ENCODE measurements at places on chromosomes 6 and 20. TPM values are rescaled to one million over a fixed set of nuclear protein-coding genes. Genes with fewer than 3 reads are reported as not detected.

Gene RAET1L
- not detected for total RNA-seq

Gene TAGAP
- 2.1 TPM for total RNA-seq

Gene TNFRSF21
- total RNA-seq, result 23.7 TPM

Gene EIF2S2
- total RNA-seq, result 48.6 TPM

Gene SMOC2
- total RNA-seq, result 130 TPM

Gene SPAG4
- total RNA-seq, result 2.6 TPM

Gene FNDC11
- total RNA-seq, result 0.50 TPM

Gene EYA4
- total RNA-seq, result 2.1 TPM

Gene SYNDIG1
- total RNA-seq, result not detected

Gene IL17A
- not detected for total RNA-seq

DNA sequence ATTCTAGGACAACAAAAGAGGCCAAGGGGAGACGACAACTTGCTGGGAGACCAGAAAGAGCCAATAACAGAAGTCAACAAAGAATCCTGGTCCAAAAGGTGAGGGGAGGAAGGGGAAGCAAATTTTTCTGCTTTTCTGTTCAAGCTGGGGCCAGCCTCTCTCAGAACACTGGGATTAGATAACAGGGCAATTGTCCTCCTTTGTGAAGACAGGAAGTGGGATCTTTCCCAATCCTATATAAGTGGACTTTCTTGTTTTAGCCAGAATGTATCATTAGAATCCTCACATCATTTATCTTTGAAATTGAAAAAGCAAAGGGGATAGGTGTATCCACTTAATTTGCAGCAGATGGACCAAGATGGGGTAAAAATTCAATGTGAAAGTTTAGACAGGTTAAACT lies 101.2 kb upstream of the COL21A1 start:
- no peak for DNase-seq
- no peak overlapping the region for H3K4me3 ChIP-seq
- no peaks in the 10 kb centered on the region for H3K4me1 ChIP-seq
- no peaks in the 10 kb centered on the region for H3K36me3 ChIP-seq
- no peak overlapping the region for H3K27ac ChIP-seq
- H3K27me3 ChIP-seq, result no peaks in the 10 kb centered on the region

DNA sequence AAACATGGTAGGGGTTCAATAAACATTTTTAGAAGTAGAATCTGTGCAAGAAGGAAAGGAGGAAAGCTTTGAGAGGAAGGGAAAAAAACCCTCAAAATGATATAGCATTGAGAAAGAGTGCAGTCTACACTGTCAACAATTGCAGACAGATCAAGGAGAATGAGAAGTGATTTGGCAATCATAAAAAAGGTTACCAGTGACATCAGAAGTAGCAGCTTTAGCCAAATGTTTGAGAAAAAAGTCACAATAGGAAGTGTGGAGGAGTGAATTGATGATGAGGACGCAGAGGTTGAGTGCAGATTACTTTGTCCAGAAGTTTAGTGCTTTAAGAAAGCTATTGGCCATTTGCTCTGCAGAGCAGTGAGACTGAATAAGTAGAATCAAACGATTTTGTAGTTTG lies 155.0 kb downstream of the GJA1 start:
- H3K36me3 ChIP-seq, result no peaks in the 10 kb centered on the region
- H3K4me1 ChIP-seq, result no peaks in the 10 kb centered on the region
- H3K4me3 ChIP-seq, result no peak overlapping the region
- no peaks in the 10 kb centered on the region for H3K27me3 ChIP-seq

DNA sequence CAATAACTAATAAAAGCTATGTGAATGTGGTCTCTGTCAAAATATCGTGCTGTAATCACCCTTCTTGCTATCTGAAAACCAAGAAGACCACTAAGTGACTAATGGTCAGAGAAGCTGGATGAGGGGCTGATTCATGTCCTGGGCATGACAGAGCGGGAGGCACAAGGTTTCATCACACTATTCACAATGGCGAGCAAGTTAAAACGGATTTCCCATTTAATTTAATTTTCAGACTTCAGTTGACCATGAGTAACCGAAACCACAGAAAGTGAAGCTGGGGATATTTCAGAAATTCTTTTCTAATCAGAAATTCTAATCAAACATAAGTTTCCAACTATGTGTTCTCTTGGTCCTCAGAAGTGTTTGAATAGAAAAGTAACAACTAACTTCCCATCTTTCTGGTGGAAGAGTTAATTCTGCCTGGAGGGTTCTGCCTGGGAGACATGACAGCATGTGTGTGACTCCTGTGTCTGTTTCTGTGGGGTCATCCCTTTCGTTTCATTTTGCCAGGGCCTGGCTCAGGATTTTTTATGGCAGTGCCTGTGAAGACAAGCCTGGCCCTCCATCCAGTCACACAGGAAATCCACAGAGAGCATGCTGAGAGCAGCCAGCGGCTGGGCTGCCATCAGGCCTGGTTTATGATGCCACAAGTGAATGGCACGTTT lies 98.9 kb downstream of the FAM120B start:
- no peak overlapping the region for H3K4me3 ChIP-seq
- H3K4me1 ChIP-seq, result no peaks in the 10 kb centered on the region
- DNase-seq, result no peak
- H3K36me3 ChIP-seq, result peaks cover 52% of the 10 kb centered on the region
- H3K27me3 ChIP-seq, result no peaks in the 10 kb centered on the region

GRCh38 chr20:56788671-56789610 lies 159.8 kb downstream of the TFAP2C start:
- H3K4me3 ChIP-seq, result no peak overlapping the region
- no peaks in the 10 kb centered on the region for H3K4me1 ChIP-seq
- H3K27ac ChIP-seq, result peak overlapping the region; percentile 60

GRCh38 chr6:54094293-54094692 lies 16.9 kb upstream of the MLIP start:
- H3K4me1 ChIP-seq, result no peaks in the 10 kb centered on the region
- no peak for DNase-seq
- no peaks in the 10 kb centered on the region for H3K27me3 ChIP-seq
- H3K27ac ChIP-seq, result no peak overlapping the region
- H3K4me3 ChIP-seq, result no peak overlapping the region

- H3K36me3 ChIP-seq, result peaks cover 12% of the 10 kb centered on the region
- no peak overlapping the region for H3K27ac ChIP-seq
- no peaks in the 10 kb centered on the region for H3K4me1 ChIP-seq
- no peak for DNase-seq
- no peaks in the 10 kb centered on the region for H3K27me3 ChIP-seq
Observed at GRCh38 chr20:37128803-37129202, 33.0 kb upstream of the RBL1 start.

DNA sequence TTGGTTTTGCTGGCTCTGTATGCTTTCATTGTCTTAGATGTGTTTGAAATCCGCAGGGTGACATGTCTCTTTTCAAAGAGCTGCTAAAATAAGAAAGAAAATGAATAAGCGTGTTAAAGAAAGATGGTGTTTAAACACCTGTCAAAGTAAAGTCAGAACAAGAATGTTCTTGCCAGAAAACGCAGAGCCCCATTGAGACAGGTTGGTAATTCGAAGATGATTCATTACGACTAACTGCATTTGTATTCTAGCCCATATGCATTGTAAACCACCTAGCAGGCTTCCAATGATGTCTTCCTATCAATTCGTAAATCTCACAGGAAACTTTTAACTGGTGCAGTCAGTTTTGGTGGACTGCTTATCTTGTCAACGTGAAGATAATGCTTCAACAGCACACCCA lies 16.8 kb downstream of the PHACTR2 start:
- H3K4me3 ChIP-seq, result no peak overlapping the region
- peak overlapping the region; percentile 69 for H3K27ac ChIP-seq
- H3K27me3 ChIP-seq, result no peaks in the 10 kb centered on the region
- H3K4me1 ChIP-seq, result peaks cover 97% of the 10 kb centered on the region

DNA sequence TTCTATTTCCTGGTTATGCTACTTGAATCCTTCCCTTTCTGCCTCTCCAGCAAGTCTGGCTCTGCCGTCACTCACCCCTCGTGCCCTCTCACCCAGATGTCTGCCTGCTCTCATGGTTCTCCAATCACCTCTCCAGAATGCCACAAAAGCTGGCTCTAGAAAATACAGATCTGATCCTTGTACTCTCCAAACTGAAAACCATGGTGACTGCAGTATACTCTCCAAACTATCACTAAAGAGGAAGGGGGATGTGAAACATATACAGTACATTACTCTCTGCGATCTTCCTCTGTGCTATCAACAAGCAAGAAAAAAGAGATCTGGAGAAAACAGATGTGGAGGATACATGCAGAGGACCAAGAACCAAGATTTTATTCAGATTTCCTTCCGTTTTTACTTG lies 91.1 kb downstream of the ATXN1 start:
- H3K4me1 ChIP-seq, result peaks cover 54% of the 10 kb centered on the region
- DNase-seq, result no peak
- H3K4me3 ChIP-seq, result no peak overlapping the region
- H3K27me3 ChIP-seq, result no peaks in the 10 kb centered on the region
- peak overlapping the region; percentile 4 for H3K27ac ChIP-seq
- no peaks in the 10 kb centered on the region for H3K36me3 ChIP-seq

- H3K4me1 ChIP-seq, result no peaks in the 10 kb centered on the region
- H3K27me3 ChIP-seq, result no peaks in the 10 kb centered on the region
- DNase-seq, result no peak
- peaks cover 82% of the 10 kb centered on the region for H3K36me3 ChIP-seq
- H3K27ac ChIP-seq, result no peak overlapping the region
Observed at GRCh38 chr20:64010711-64011237, 25.2 kb upstream of the C20orf204 start.

- no peak overlapping the region for H3K27ac ChIP-seq
- H3K4me3 ChIP-seq, result no peak overlapping the region
- no peak for DNase-seq
- H3K36me3 ChIP-seq, result no peaks in the 10 kb centered on the region
- H3K27me3 ChIP-seq, result no peaks in the 10 kb centered on the region
Observed at GRCh38 chr20:15814911-15815310, 758.3 kb downstream of the KIF16B start.

DNA sequence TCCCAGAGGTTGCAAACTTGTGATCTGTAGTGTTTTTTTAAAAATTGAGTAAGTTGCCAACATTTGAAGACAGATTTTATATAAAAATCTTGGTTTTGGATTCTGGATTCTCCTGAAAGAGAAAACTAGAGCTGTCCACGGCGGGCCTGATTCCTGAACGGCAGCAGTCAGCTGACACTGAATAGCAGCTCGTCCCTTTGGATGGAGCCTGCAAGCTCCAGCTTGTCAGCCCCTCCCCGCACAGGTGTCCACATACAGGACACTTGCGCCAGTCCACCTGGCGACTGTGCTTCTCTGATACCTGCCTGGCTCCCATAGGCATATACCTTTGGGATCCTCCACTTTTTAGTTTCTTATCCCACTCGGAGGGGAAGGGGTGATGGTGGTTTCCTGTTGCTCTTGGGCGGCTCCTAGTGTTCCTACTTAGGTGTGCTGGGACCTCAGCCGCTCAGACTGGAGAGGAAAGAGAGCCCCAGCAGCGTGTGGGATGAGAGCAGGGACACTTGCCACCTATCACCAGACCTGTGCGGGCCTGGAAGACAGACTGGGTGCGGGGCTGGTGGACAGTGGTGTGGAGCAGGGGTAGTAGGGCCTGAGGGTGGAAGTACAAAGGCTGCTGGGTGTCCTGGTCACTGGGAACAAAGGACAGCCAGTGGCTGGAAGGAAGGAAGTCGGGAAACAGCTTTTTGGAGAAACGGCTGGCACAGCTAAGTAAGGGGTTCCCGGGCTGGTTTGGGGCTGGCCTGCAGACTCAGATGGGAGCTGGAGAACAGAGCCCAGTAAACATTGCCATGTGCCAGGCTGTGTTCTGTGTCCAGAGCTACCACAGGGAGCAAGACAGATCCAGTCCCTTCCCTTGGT lies 18.3 kb downstream of the GHRH start:
- no peak overlapping the region for H3K4me3 ChIP-seq
- H3K27ac ChIP-seq, result peak overlapping the region; percentile 32
- H3K36me3 ChIP-seq, result peaks cover 52% of the 10 kb centered on the region
- no peaks in the 10 kb centered on the region for H3K27me3 ChIP-seq
- peaks cover 61% of the 10 kb centered on the region for H3K4me1 ChIP-seq

GRCh38 chr6:105620878-105621277 lies 218.0 kb upstream of the PREP start:
- no peak overlapping the region for H3K27ac ChIP-seq
- no peak overlapping the region for H3K4me3 ChIP-seq

GRCh38 chr6:167697316-167697715 lies 129.4 kb upstream of the AFDN start:
- no peak for DNase-seq
- no peak overlapping the region for H3K27ac ChIP-seq
- peaks cover 15% of the 10 kb centered on the region for H3K4me1 ChIP-seq
- no peak overlapping the region for H3K4me3 ChIP-seq

GRCh38 chr6:337805-338368 lies 45.6 kb downstream of the DUSP22 start:
- no peaks in the 10 kb centered on the region for H3K36me3 ChIP-seq
- H3K27ac ChIP-seq, result no peak overlapping the region
- H3K4me1 ChIP-seq, result peaks cover 10% of the 10 kb centered on the region
- DNase-seq, result no peak

GRCh38 chr6:35936681-35937359 lies 15.9 kb upstream of the SRPK1 start:
- no peak for DNase-seq
- H3K4me3 ChIP-seq, result no peak overlapping the region
- no peaks in the 10 kb centered on the region for H3K36me3 ChIP-seq
- H3K27ac ChIP-seq, result no peak overlapping the region

GRCh38 chr6:114042267-114043016 lies 71.5 kb upstream of the HDAC2 start:
- no peak for DNase-seq
- H3K4me1 ChIP-seq, result no peaks in the 10 kb centered on the region
- no peaks in the 10 kb centered on the region for H3K36me3 ChIP-seq
- H3K27ac ChIP-seq, result no peak overlapping the region
- H3K4me3 ChIP-seq, result no peak overlapping the region

DNA sequence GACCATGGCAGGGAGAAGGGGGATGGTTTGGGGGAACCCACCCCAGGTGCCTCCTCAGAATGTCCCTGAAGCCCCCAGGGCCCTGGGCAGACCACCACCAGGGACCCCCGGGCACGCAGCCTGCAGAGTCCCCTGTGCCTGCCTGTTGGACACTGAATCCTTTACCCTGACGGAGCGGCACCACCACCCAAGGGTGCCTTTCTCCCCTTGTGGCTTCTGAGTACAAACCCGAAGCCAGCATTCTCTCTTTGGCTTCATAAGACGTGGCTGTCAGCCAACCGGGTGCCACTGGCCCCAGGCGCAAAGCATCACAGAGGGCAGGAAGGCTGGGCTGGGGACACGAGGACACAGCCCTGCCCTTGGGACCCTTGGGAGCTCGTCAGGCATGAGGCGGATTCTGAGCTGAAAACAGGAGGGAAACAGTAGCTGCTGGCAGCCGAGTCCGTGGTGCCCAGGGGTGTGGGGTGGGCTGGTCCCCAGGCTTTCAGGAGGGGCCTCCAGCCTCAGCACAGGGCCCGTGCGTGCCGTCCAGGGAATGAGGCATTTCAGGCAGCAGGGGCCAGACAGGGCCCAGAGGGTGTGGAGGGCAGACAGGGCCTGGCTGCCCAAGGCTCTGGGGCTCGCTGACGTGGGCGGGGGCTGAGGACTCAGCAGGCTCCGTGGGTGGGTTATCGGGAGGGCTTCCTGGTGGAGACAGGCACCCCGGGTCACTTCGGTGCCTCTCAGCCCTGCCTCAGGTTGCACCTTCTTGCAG lies 3.5 kb downstream of the COL9A3 start:
- H3K36me3 ChIP-seq, result no peaks in the 10 kb centered on the region
- no peak for DNase-seq
- H3K4me1 ChIP-seq, result peaks cover 52% of the 10 kb centered on the region
- H3K27me3 ChIP-seq, result peaks cover 32% of the 10 kb centered on the region
- no peak overlapping the region for H3K27ac ChIP-seq

GRCh38 chr20:58603721-58604120 lies 47.4 kb upstream of the STX16 start:
- H3K27me3 ChIP-seq, result no peaks in the 10 kb centered on the region
- no peak overlapping the region for H3K4me3 ChIP-seq
- no peak for DNase-seq
- no peaks in the 10 kb centered on the region for H3K4me1 ChIP-seq
- H3K36me3 ChIP-seq, result no peaks in the 10 kb centered on the region

- peak overlapping the region; percentile 86 for H3K27ac ChIP-seq
- H3K27me3 ChIP-seq, result no peaks in the 10 kb centered on the region
- no peak overlapping the region for H3K4me3 ChIP-seq
- no peak for DNase-seq
- H3K36me3 ChIP-seq, result no peaks in the 10 kb centered on the region
Observed at GRCh38 chr20:32477594-32478512, 107.3 kb downstream of the NOL4L start.
